ENCODE measurements at places on chromosomes 16 and 17.

DNA sequence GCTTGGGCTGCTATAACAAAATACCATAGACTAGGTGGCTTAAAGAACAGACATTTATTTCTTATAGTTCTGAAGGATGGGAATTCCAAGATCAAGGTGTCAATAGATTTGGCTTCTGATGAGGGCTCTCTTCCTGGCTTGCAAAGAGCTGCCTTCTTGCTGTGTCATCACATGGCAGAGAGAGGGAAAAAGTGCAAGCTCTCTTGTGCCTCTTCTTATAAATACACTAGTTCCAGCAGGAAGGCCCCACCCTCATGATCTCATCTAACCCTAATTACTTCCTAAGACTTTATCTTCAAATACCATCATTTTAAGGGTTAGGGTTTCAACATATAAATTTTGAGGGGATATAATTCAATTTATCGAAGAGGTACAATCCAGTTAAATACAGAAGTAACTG lies 30.6 kb downstream of the ABCA9 start:
- DNase-seq, result no peak

- DNase-seq, result no peak
Observed at GRCh38 chr17:50346313-50347116, 589 bp downstream of the XYLT2 start.

- DNase-seq, result no peak
Observed at GRCh38 chr17:51765282-51766135, 393.0 kb downstream of the CA10 start.

- DNase-seq, result no peak
Observed at GRCh38 chr16:60811657-60812056, 1224.6 kb downstream of the CDH8 start.

DNA sequence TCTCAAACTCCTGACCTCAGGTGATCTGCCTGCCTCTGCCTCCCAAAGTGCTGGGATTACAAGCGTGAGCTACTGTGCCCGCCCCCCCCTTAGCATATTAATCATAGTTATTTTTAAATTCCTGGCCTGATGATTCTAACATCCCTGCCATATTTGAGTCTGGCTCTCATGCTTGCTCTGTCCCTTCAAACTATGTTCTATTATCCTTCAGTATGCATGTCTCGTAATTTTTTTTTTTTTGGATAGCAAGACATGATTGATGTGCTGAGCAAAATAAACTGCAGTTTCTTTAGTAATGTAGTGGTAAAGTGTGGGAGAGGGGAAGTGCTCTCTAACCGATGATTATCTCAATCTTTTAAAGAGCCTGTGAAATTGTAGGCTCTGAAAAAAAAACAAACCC lies 34.3 kb upstream of the TMEM92 start:
- DNase-seq, result no peak

- no peak for DNase-seq
Observed at GRCh38 chr16:31335431-31335830, 19.5 kb upstream of the ITGAX start.

DNA sequence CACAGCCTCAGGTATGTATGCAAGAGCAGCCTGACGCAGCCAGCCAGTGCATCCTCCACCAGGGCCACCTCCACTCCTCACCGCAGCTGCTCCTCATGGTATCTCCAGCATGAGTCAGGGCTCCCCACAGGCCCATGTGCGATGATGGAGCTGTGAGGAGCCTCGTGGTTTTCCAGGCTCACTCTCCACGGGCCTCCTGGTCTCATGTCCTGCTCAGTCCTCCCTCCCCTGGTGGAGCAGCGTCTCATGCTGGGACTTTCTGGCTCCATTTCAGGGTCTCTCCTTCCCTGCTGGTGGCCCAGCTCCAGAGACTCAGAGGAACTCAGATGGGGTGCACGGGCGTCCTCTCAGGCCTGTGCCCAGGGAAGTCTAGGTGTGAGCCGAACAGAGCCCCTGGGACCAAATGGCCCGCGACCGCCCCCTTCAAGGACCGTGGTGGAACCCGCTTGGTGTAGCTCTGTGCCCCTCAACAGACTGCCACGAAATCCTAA lies 70.4 kb downstream of the METRNL start:
- DNase-seq, result no peak

Measured in activated CD8-positive, alpha-beta memory T cell treated with anti-CD3 and anti-CD28 coated beads for 1 hour (primary cell).